ENCODE measurements at places on chromosomes 4 and X.
A peak's percentile ranks its signal among the peaks of the same experiment; 100 is the strongest.

GRCh38 chr4:8771258-8771590 is 100.4 kb downstream of the HMX1 start:
- DNase-seq, result no peak

DNA sequence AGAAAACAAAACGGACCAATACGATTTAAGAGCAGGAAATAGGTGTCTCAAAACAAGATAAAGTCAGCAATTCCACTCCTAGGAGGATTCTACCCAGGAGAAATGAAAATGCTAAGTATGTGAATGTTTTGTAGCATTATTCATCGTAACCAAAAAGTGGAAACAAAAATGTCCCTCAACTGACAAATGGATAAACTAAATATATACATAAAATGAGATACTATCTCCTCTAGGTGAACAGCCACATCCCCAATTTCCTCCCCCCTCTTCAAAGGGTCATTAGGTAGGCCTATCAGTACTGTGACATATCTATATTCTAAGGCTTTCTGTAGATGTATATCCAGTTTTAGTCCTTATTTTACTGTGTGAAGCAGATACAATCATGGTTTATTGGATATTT is 18.0 kb downstream of the DDX3X start:
- DNase-seq, result no peak

DNA sequence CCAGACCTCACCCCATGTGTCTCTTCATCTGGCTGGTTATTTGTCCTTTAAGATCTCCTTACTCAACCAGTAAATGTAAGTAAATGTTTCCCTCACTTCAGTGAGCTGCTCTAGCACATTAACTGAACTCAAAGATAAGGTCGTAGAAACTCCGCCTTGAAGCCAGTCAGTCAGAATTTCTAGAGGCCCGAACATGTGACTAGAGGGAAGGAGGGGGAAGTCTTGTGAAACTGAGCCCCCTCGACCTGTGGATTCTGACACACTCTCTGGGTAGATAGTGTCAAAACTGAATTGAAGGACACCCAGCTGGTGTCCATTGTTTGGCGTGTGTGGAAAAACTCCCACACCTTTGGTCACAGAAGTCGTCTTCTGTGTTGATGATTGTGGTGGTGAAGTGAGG is 933.9 kb downstream of the ADGRL3 start:
- no peak for DNase-seq

DNA sequence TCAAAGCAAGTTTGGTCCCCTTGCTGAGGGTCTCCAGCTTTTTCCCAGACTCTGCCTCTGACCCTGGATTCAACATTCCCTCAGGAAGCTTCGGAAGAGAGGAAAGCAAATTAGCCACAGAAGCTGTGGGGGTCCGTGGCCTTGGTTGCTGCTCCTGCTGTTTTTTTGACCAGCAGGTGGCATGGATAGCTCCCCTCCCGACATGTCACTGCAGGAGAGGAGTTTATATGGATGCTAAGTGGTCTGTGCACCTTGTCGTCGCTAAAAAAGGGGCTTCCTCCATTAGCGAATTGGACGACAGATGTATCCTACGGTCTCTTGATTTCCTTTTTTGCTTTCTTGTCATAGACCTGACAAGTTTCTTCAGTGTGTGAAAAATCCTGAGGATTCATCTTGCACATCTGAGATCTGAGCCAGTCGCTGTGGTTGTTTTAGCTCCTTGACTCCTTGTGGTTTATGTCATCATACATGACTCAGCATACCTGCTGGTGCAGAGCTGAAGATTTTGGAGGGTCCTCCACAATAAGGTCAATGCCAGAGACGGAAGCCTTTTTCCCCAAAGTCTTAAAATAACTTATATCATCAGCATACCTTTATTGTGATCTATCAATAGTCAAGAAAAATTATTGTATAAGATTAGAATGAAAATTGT is 70.2 kb downstream of the CD38 start:
- no peak for DNase-seq

DNA sequence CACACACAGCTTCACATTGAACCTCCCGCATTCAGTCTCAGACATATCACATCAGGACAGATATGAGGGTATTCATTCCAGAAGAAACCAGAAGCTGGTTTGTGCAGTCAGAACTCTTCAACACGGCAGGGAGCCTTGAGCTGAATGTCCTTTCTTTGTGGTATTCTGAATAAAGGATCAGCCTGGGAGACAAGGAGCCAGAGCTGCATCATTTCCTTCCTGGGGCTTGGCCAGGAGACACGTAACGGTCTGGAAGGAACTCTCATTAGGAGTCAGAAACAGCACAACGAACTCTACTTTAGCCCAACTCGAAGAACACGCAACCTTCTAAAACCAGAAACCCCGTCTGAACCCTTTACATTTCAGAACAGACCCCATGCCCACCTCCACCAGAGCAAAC is 46.4 kb downstream of the KDR start:
- DNase-seq, result no peak

DNA sequence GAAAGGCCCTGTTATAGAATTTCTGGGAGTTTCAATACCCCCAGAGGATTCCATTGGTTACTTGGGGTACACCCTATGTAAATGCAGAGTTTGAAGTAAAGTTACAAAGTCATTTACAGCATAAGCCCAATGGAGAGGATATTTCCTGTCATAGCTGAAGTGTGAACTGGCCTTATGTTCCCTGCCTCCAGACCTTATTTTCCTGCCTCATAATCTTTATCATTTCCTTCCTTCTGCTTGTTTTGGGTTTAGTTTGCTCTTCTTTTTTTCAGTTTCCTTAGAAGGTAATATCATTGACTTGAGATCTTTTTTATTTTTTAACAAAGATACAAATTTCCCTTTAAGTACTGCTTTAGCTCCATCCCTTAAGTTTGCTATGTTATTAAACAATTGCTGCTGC is 85.4 kb downstream of the PPEF1 start:
- DNase-seq, result no peak

- no peak for DNase-seq
Measured at GRCh38 chr4:98474408-98474844, 184.0 kb downstream of the TSPAN5 start.

- DNase-seq, result peak; percentile 16
Measured at GRCh38 chrX:124406294-124407014, 60.1 kb downstream of the SH2D1A start.

GRCh38 chr4:2886622-2887021 is 43.0 kb downstream of the ADD1 start:
- no peak for DNase-seq

DNA sequence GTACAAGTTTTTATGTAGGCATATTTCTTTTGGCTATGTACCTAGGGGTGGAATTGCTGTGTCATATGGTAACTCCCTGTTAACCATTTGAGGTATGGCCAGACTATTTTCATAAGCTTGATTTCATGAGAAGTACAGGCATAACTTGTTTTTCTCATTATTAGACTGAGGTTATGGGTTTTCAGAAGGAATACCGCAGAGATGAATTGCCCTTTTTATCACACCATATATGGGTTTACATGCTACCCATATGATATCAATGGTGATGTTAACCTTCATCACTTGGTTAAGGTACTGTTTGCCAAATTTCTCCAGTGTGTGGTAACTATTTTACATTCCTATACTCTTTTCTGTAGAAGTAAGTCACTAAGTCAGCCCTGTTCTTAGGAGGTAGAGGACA is 23.5 kb downstream of the RAB40A start:
- DNase-seq, result no peak

DNA sequence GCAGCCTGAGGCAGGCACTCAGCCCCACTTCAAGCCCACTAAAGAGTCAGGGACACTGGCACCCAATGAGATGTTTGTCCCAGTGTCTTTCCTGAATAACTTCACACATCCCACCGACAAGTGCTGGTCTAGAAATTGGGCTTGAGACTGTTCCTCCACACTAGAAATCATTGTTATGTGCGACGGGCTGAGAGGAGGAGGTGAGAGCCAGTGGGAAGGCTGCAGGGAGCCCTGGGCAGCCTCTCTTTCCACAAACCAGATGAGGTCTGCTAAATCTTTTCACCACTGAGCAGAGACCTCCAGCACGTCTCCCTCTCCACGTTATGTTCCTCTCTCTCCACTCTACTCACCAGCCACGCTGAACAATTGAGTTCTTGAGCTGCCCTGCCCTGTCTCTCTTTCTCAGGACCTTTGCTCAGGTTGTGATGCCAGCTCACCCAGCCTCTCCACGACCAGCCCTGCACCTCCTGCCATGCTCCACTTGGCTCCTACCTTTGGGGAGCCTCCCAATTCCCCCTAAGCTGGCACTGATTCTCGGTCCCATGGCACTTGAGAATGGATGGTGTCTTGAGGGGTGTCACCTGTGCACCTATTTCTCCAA is 8.4 kb downstream of the SCD5 start:
- DNase-seq, result no peak

- no peak for DNase-seq
Measured at GRCh38 chrX:69192603-69193002, 27.4 kb upstream of the PJA1 start.

DNA sequence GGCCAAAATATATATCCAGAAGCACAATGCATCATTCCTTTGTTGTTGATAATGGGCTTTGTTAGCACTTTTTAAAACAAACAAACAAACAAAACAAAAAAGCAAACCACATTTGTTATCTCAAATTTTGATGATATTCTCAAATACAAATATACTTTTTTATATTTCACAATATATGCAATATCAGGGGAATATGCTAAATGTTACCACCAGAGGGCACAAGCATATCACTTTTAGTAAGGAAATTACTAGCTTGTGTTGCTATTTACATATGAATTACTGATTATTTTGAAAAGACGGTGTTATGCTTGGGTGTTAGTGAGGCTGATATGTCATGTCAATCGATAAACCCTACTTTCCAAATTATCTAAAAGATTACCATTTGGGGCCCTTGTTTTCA is 29.1 kb downstream of the RIPPLY1 start:
- no peak for DNase-seq

GRCh38 chr4:16991450-16991849 is 93.0 kb upstream of the LDB2 start:
- no peak for DNase-seq

- DNase-seq, result no peak
Measured at GRCh38 chr4:43525646-43526045, 633.1 kb downstream of the GRXCR1 start.

GRCh38 chrX:19725641-19726040 is 161.8 kb downstream of the SH3KBP1 start:
- DNase-seq, result no peak

DNA sequence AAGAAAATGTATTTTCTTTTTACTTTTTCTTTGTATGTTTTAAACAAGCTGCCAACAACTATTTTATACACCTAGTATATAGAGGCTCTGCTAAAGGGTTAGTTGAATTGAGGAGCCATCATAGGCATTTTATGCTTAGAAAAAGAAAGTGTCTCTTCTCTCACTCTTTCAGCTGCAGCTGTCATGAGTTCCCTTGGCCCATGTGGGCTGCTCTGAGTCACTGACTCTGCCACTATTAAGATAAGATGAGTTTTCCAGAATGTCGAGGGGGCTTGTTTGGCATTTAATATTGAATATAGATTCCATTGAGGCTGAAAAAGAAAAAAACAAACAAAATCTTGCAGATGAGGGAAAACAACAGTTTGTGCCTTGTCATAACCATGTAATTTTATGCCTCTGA is 126.0 kb upstream of the PAQR3 start:
- no peak for DNase-seq

- DNase-seq, result no peak
Measured at GRCh38 chr4:96525898-96526297, 686.0 kb downstream of the PDHA2 start.

DNA sequence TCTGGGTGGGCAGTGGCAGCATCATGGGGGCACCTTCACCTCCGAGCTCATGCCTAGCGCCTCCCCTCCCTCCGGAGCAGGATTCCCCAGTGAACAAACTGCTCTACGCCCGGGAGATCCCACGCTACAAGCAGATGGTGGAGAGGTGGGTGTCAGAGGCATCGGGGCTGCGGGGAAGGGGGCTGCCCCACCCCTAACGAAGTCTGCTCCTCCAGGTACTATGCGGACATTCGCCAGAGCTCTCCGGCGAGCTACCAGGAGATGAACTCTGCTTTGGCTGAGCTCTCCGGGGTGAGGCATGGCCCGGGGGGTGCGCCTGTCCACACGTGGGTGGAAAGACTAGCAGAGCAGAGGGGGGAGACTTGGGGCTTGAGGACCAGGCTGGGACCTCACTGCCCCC is 2.7 kb upstream of the SRPK3 start:
- DNase-seq, result no peak

DNA sequence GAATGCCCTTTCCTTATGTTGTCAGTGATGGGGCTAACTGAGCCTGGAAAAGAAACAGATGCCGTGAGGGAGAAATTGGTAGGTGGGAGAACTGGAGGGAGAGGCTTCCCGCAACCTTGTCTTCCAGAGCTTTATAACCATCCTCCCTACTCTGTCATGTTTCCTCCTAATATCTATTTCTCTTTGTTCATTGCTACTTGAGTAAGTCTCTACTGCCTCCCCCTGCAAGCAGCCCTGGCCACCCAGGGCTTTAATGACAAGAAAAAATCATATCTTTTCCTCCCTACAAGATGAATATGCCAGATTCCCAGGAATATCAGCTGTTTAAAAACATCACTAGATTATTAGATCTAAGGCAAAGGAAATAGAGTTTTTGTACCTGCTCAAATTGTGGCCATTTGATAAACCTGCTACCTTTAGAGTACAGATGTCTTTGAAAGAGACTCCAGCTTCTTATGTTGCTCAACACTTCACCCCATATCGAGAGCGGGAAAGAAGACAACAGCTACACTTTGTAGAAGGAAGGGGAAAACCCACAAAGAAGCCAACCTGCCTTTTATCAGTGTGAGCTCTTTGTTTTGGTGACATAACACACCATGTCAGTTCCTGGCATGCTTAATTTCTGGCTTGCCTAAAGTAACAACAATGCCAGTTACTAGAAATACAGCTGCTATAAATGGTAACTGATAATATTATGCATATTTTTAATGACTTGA is 186.6 kb upstream of the LEF1 start:
- no peak for DNase-seq

DNA sequence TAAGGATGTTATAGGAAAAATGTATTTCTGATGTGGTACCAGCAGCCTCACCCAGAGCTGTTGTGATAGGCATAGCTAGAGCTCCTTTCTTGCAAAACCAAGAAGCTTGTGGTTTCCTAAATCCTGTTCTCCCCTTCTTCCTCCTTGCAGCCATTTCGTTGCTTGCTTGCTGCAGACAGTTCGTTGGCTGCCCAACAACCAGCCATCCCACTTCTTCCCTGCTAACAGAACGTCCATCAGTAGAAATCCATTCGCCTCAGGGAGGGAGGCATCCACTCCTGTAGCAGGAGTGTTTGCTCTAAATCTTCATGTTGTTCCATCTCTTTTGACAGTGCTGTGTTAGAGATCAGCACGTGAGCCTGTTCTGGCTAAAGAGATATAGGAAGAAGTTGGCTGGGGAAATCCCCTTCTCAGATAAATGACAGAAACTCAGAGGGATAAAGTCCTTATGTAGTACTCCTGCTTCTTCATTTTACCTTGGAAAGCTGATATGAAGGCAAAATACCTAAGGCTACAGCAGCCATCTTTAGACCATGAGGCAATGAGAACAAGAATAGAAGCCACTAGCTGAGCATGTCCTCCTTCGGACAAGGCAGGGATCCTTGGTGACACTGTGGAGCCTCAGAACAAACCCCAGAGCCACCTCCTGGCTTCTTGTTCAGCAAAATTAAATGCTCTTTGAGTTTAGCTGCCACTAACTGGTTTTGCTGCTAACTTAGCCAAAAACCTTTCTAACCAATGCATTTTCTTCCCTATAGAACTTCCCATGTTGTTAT is 68.4 kb upstream of the RELL1 start:
- DNase-seq, result no peak

- DNase-seq, result peak; percentile 9
Measured at GRCh38 chr4:109298279-109299010, 4.0 kb downstream of the COL25A1 start.

- no peak for DNase-seq
Measured at GRCh38 chr4:169307576-169307975, 36.8 kb upstream of the SH3RF1 start.
